ENCODE measurements at places on chromosomes 11 and 22.

GRCh38 chr22:17232406-17232805 lies 13.2 kb upstream of the ADA2 start:
- no peak for DNase-seq

DNA sequence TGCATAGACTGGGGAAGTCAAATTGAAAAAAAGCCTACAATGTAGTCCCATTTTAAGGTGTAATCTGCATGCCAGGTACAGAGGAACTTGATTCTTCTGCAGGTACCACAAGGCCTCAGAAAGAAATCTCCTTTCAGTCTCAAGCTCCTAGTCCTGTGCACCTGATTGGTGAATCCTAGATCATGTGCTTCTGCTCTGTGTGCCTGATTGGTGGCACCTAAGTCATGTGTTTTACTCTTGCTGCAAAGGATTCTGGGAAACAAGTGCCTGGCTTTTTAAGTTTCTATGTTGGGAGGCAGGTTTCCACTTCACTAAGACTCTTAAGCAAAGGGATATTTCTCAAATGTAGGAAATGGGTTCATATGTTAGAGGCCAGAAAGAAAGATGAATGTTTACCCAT lies 29.1 kb downstream of the INSC start:
- DNase-seq = no peak

DNA sequence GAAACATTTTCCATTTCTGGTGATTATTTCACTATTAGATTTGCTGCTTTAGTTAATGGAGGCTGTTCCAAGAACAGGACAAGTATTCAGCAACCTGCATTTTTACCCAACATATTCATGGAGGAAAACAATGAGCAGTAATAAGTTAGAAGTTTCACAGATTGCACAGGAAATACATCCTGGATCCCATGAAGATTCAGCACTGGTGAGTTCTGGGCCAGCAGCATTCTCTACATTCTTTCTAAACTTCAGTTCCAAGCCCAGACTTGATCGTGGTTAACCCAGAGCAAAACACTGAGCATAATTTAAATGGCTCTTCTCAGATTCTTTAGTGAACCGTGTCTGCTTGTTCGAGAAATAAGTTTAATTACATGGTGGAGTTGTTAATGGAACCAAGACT lies 3.8 kb downstream of the FJX1 start:
- DNase-seq = no peak

DNA sequence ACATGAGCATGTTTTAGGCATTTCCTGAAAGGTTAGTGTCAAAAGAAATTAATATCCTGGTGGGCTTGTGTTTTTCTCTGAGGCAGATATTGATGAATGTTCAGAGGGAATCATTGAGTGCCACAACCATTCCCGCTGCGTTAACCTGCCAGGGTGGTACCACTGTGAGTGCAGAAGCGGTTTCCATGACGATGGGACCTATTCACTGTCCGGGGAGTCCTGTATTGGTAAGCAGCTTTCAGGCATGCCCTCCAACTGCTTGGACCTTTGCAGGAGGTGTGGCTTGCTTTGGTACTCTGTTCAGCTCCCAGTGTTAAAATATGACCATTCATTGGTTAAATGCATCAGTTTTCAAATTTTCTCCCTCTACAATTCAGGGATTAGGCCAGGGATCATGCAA lies 658.6 kb upstream of the ANO5 start:
- no peak for DNase-seq

DNA sequence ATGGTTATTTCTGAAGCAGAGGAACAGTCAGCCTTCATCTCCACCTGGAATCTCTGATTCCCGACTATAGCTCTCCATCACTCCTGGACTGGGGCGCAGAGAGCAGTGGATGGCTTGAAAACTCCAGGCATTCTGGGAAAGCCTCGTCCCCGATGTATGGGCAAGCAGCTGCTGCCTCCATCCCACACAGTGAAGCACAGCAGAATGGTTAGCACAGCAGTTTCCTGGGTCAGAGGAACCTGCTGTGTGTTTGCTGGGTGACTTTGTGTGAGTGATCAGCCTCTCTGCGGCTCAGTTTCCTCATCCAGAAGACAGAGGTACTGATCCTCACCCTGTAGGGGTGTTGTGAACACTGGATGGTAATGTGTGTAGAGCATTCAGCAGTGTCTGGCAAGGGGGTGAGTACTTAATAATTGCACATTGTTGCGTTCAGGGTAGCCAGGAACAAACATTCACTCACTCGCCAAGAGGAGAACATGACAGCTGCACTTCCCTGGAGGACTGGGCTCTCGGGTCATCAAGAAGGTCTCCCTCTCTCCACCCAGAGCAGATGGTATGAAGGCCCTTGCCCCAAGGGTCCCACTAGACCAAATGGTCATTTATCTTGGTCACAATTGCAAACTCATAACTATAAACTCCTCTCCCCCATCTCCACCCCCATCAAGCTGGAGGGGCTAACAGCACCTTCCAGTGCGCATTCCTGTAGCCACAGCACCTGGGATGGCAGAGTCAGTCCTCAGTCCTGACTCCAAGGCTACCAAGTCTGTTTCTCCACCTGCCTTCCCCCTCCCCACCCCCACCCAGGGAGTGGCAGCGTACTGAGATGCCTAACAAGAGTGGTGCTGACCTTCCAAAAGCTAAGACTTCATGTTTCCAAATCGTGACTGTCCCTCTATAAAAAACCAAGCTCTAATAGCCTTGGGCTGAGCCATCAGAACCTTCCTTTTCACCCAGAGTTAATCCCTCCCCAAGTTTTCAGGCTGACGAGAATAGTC lies 1.5 kb upstream of the CHST1 start:
- DNase-seq = no peak

- no peak for DNase-seq
Measured at GRCh38 chr11:38448284-38448683, 1850.2 kb upstream of the RAG2 start.

DNA sequence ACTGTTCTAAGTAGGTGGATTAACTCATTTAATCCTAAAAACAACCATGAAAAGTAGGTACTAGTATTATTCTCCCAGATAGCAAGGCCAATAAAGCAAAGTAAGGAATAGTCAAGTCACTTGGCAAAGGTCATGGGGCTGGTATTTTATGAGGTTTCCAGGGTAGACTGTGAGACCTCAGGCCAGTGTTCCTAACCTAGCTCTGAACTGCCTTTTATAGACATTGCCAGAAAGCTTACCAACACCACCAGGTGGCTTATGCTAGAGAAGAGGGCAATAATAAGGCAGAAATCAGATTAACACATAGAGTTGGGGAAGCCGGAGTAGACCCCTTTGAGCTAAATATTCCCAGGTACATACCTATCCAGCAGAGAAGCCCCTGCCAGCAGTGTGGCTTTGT lies 490.9 kb upstream of the TENM4 start:
- no peak for DNase-seq

GRCh38 chr11:73019449-73019848 lies 122.7 kb downstream of the FCHSD2 start:
- no peak for DNase-seq

GRCh38 chr11:58446294-58446693 lies 4.3 kb upstream of the OR5B12 start:
- DNase-seq = no peak

DNA sequence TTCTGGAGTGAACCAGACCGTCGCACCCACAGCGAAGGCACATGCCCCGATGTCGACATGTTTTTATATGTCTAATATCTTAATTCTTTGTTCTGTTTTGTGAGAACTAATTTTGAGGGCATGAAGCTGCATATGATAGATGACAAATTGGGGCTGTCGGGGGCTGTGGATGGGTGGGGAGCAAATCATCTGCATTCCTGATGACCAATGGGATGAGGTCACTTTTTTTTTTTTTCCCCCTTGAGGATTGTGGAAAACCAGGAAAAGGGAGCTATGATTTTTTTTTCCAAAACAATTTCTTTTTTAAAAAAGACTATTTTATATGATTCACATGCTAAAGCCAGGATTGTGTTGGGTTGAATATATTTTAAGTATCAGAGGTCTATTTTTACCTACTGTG lies 49.2 kb upstream of the OR4B1 start:
- no peak for DNase-seq

DNA sequence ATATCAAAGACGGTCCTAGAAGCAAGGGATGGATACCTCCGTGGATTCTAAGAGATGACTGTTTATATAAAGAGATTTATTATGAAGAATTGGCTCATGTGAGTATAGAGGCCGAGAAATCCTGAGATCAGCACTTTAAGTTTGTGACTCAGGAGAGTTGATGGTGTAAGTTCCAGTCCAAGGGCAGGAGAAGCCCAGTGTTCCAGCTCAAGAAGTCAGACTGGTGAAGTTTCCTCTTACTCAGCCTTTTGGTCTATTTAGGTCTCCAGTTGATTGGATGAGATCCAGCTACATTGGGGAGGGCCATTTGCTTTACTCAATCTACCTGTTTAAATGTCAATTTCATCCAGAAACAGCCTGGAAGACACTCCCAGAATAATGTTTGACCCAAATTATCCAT lies 45.1 kb downstream of the TSPAN18 start:
- DNase-seq = no peak

DNA sequence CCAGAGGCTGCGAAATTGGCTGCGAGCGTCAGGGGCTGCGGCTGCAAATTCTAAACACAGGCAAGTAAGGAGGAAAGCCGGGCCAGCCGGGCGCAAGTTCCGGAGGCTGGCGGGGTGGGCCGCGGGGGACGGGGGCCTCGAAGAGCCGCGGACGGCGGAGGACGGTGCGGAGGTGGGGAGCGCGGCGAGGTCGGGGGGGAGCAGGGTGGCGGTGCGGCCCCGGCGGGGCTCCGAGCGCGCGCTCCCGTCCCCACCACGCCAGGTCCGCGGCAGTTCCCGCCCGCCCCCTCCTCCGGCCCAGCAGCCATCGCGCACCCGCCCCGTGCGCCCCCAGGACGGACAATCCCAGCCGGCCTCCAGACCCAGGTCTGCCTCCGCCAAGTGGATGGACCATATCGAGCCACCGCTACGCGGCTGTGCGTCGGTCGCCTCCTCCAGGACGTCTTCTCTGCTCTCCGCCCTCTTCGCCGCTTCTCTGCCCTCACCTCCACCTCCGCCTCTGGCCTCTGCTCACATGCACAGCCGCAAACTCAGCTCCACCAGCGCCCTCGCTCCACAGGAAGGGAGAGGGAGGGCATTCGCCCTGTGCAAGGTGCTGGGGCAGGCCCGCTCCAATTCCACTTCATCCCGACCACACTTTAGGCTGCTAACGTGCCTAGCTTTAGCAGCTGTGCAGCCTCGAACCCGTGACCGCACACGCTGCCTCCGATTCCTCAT lies 7.2 kb downstream of the ELFN2 start:
- DNase-seq = no peak

- no peak for DNase-seq
Measured at GRCh38 chr22:20155330-20156041, 4.6 kb upstream of the CCDC188 start.

- no peak for DNase-seq
Measured at GRCh38 chr22:38981005-38981991, 849 bp upstream of the APOBEC3B start.

GRCh38 chr11:123239191-123240150 lies 44.4 kb upstream of the CLMP start:
- DNase-seq = no peak

DNA sequence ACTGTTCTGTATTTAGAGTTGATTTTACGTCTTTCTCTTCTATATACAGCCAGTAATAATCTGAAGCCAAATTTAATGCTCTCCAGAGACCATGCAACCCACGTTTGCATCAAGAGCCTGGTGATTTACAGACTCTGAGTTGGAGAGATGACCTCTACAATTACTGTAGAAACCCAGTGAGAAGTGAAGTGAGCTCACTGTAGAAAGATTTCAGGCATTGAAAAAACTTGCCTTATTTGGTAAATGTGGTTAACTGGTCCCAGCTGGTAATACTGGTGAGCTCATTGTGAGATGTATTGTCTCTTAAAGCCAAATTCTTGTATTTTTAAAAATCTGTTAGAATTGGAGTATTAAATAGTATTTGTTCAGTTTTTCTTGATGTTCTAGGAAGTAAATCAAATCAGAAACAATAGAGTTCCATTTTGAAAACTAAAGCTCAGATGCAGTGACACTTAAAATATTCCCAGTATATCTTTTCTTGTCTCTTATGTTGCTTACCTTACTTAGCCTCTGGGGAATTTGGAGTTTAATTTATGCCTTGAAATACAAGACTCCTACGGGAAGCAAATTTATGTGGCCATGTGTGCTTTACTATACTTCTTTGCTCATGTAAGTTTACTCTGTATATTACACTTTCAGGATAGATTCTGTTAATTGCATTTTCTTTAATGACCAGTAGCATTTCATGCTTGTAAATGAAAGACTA lies 189.9 kb downstream of the ARHGAP42 start:
- DNase-seq = no peak

- DNase-seq = no peak
Measured at GRCh38 chr11:109858152-109858551, 235.0 kb upstream of the ZC3H12C start.

GRCh38 chr22:39175353-39176142 lies 23.1 kb upstream of the CBX7 start:
- DNase-seq = no peak

- no peak for DNase-seq
Measured at GRCh38 chr22:24871611-24872205, 65.7 kb downstream of the SGSM1 start.

GRCh38 chr11:128464878-128465450 lies 122.4 kb downstream of the ETS1 start:
- no peak for DNase-seq

DNA sequence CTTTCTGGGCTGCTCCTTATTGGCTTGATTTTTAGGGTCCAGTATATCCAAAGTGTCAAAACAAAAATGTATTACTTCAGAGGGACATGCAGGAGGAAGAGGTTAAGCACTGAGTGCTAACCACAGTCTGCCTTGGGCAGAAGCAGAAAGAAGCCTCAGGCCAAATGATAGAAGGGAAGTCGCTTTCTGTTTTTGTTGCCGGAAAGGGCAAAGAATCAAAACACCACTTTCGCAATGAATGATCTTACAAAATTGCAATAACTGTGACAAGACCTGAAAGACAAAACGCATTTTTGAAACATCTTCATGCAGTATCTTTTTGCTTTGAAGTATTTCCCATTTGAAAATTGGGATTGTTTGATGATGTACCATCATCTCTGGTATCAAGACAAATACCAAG lies 70.1 kb upstream of the PICALM start:
- DNase-seq = no peak

DNA sequence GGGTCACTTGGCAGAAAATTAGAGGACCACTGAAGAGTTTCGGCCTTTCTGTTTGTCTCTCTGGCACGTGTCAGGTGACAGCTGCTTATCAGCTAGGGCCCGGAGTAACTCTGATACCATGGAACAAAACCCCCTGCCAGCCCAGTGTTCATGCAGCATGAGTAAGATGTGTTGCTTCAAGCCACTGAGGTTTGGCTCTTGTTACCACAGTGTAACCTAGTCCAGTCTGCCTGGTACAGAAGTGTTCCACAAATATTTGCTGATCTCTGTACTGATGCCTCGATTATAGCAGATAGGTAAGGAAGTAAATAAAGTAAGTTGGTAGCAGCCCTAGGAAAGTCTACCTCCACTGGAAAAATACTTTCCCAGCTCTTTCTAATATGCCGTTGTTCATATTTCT lies 20.5 kb upstream of the ETS1 start:
- DNase-seq = no peak
